ENCODE measurements at places on chromosomes 1 and 21.

DNA sequence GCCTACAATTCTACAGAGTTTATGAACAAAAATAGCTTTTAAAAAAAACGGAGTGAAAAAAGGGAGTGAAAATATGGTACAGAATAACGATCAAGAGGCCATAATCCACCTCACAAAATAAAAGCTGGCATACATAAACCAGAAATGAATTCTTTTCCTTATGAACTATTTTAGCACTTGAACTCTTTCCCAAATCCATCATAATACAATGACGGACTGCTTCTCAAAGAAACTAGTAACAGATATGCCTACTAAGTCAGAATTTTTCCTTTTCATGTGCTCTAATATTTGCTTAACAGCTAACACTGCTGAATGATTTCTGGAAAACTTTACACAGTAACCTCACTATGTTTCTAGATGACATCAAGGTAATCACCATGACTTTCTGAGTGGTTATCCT, 144.0 kb downstream of the EIF4G3 start:
- no peak for DNase-seq

DNA sequence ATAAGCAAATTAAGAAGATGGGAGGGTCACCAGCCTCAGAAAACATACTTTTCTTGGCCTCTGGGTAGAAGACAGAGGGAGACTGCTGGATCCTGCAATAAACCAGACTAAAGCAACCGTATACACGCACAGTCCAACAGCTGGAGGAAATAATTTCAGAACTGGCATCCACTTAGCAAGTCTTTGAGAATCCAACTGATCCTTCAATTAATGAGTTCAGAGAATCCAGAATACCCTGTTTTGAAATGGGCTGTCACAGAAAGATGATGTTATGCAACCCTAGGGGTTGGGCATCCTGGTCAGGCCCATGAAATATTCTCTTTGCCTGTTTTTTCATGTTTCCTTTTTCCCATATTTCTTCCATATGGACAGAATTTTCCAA, 134.0 kb upstream of the MAGI3 start:
- DNase-seq, result no peak

- peak; percentile 84 for DNase-seq
These were observed 161.5 kb downstream of the DNM3 start for GRCh38 chr1:172002725-172003345.

DNA sequence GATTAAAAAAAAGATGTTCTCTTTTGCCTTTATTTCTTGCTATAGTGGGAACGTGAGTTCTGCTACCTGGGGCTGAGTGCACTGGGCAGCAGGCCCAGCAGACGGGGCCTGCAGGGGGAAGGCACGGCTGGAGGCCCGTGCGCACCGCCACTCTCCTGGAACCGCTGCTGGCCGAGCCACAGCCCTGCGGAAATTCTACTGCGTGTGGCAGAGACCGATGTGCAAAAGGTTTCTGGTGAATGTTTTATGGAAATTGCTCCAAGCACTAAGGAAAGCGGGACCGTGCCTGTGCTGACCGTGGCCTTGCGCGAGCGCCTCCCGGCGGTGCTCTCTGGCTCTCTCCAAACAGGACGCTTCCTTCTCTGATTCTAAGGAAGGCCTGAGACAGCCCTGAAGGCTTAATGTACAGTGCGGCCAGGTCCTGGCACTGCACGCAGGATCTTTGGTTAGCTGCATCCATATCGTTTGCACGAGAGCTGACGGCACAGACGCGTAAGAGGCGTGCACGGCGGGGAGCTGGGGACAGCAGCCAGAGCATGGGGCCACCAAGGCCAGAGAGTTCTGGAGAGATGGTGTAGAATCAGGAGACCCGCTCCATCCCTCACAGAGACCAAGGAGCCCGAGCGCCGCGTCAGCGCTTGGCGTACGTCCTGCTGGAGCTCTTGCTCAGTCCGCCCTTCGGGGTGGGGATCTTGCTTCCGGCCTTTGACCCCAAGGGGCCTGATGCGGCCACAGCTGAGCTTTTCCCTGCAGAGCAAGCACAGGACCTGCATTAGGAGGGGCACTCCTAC, 18.7 kb upstream of the LRRC47 start:
- no peak for DNase-seq

GRCh38 chr1:14693949-14694348, 95.5 kb downstream of the KAZN start:
- no peak for DNase-seq

GRCh38 chr1:198268784-198269645, 112.2 kb downstream of the NEK7 start:
- no peak for DNase-seq

GRCh38 chr21:37064841-37065240, 8.0 kb downstream of the PIGP start:
- no peak for DNase-seq

DNA sequence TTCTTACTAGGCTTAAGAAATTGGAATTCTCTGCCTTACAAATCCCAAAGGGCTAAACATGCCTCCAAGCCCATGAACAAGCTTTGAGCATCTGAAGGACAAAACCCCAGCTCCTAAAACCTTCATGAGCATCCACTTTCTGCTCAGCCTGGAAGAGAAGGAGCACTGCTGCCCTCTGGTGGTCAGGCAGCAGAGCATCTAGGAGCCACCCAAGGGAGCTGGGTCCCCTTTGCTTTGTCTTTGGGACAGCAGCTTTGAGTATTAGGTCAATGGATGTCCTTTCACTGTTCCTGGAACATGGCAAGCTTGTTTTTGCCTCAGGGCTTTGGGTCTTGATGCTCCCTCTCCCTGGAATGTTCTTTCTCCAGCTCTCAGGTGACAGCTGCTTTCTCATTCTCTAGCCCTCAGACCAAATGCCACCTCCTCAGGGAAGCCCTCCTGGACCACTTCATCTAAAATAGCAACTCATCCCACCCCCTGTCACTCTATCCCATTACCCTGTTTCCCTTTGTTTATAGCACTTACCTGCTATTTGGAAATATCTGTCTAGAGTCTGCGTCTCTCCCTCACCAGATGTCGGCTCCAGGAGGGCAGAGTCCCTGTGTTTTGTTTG, 25.7 kb downstream of the RAB7B start:
- DNase-seq, result peak; percentile 86

GRCh38 chr1:63886340-63886739, 112.5 kb downstream of the ROR1 start:
- no peak for DNase-seq

- DNase-seq, result peak; percentile 34
These were observed 89.4 kb downstream of the SDCCAG8 start for GRCh38 chr1:243345205-243345604.

- DNase-seq, result no peak
These were observed 20.6 kb downstream of the CCDC190 start for GRCh38 chr1:162840250-162840839.

DNA sequence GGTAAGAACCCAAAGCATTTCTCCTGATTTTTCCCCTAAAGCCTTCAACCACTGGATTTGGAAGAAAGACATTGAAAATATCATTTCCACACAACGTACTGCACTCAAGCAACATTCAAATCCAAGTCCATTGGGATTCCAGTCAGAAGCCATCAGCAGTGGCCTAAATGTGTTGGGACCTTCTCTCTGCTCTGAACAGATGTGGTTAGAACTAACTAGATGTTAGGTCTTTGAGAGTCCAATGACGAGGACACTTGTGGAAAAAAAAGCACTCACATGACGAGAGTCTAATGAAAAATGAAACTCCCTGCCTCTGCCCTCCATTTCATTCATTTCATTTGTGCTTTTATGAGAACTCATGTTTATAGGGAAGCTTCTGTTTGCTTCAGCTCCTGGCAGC, 382.3 kb downstream of the SIPA1L2 start:
- no peak for DNase-seq

- DNase-seq, result no peak
These were observed 75.4 kb downstream of the DPT start for GRCh38 chr1:168653567-168653966.

DNA sequence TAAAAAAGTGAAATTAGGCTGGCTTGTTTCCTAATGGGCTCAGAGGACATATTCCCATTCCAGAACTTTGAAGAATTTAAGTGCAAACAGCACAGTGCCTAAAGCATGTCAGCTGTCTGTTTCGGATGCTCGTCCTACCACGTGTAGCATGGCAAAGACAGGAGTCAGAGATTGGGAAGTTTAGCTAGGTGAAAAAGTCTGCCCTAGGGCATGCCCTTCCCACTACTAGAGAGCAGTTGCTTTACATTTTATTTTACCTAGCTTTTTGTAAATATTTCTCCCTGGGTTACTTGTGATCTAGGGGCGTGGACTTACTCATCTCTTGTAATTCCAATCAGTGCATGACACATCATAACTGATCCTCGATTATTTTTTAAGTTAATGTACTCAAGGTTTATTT, 111.1 kb downstream of the LMO4 start:
- DNase-seq, result no peak

DNA sequence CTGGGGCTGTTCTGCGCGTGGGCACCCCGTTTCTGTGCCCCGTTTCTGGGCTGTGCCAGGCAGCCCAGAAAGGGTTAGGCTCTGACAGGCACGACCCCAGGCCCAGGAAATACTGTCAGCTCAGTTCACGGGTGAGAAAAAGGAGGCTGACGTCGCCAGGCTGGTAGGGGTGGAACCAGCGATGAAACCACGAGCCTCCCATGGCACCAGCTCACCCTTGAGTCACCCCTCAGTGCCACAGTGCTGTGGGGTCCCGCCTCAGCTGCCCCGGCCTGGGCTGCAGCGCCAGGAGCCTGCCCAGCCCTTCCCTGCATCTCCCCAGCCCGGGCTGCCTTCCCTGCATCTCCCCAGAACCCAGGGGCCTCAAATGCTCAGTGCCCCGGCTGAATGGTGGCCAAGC, 11.5 kb downstream of the MEGF6 start:
- no peak for DNase-seq

- no peak for DNase-seq
These were observed 4.8 kb downstream of the TTLL7 start for GRCh38 chr1:83994111-83994510.

DNA sequence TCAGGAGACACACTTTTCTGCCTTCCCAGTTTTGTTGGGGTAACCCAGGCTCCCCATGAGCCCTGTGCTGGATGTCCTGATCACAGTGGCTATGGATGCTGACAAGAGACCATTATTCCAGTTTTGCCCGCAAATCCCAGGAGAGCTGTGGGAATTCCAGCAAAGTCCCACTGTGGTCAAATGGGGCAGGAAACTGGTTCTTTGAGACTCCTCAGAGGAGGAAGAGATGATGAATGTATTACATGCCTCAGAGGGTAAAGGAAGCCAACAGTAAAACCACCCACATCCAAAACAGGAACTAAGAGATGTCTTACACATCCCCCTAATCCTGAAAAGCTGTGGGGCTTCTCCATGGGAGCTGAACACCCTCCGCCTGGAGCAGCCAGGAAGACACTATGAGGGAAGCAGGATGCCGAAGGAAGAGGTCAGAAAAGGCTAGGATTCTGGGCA, 12.8 kb upstream of the MPZL1 start:
- no peak for DNase-seq

GRCh38 chr1:9907441-9907840, 2.6 kb downstream of the CTNNBIP1 start:
- no peak for DNase-seq

- DNase-seq, result no peak
These were observed 50.2 kb upstream of the LRP8 start for GRCh38 chr1:53378061-53378460.

DNA sequence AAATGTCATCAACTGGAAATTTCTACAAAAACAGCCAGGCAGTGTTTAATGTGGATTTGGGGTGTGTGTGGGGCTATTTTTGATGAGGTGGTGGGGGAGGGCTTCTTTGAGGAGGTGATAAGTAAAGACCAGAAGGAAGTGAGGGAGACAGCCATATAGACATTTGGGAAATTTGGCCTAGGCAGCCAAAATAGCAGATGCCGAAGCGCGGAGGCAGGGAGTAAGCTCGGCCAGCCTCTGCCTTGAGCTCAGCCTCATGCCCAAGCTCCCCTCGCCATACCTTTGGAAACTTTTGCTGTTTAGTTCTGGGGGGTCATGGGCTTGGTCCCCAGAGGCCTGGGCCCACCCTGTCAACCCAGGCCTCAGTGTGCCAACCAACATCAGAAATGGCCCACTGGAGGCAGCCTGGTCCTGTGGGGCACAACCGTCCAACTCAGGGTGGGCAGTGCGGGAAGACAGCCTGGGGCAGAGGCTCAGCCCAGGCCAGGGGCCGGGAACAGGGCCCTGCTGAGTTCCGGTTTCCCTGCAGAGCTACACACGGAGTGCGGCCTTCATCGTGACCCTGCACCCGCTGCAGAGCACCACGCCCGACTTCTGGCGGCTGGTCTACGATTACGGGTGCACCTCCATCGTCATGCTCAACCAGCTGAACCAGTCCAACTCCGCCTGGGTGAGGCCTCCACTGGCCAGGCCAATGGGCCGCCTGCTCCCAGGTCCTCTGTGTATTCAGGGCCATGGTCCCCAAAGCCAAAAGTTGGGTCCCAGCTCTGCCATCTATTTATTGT, 84.0 kb downstream of the PTPRU start:
- DNase-seq, result no peak

- no peak for DNase-seq
These were observed 50.5 kb upstream of the DMRTB1 start for GRCh38 chr1:53408755-53409129.

DNA sequence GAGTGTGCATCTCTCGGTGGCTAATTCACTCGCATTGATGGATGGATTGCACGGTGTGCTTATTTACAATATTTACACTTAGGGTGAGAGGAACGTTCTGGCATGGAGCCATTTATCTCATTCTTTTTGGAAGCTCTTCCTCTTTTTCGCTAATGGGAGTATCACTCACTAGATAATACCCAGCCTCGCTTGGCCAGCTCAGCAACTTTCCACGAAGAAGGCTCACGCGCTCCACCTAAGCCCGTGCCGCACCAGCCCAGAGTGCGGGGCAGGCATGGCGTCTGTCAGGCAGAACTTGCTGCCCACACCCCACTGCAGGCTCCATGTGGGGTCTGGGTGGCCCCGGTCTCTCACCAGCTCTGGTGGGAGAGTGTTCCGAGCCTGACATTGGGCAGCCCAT, 484.9 kb downstream of the NPHP4 start:
- DNase-seq, result no peak

GRCh38 chr1:192476802-192477298, 98.7 kb upstream of the RGS1 start:
- no peak for DNase-seq

DNA sequence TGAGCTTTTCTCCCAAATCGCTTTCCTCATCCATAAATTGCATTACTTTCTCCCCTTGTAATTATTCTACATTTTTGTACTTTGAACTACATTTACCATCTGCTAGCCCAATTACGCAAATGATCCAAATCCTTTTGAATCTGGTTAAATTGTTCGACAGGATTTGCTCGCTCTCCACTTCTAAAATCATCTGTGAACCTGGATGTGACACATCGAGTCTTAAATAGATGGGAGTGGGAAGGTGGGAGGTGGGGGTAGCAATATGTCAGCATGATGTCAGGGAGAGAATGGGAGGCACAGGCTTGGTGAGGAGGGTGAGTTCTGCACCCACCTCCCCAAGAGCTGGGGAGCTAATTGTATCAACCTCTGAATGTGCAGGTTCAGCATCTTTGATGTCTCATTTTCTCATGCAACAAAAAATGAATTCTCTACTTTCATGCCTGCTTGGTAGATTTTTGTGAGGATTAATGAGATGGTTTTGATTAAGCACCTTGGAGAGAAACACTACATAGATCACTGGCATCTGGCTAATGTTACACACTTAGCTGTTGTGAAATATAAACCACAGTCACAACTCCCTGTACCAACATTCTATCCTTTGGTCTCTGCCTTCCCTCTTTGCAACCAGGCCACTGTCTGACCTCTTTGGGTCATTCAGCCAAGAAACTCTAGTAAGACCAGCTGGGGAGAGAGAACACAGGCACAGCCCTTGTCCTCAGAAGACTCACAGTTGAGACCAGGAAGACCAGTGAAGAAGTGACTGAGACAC, 165.1 kb downstream of the DAB1 start:
- DNase-seq, result no peak

- peak; percentile 91 for DNase-seq
These were observed at the start of gene POFUT2 for GRCh38 chr21:45287438-45288391. TSS of gene POFUT2 (minus strand) at chr21:45287895. CDS start at chr21:45287871, 24 bp downstream.
